ENCODE measurements at places on chromosomes 1 and 21.

DNA sequence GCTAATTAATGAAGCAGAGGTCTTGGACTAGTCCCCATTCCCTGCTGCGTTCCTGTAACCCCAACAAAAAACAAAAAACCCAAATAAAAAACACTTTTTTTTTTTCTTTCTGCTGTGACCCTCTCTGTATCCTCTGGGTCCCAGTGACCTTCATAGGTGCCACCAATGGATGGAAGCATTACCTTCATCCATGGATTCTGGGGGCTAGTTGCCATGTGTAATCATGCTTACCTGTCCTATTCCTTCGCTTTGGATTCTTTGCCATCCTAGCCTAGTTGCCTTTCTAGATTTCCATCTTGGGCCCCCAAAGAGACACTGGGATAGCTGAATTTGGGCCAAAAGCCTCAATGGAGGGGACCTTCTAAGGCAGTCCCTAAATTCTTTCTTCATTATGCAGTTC, 1208.7 kb downstream of the BRINP3 start:
- no peak for DNase-seq

DNA sequence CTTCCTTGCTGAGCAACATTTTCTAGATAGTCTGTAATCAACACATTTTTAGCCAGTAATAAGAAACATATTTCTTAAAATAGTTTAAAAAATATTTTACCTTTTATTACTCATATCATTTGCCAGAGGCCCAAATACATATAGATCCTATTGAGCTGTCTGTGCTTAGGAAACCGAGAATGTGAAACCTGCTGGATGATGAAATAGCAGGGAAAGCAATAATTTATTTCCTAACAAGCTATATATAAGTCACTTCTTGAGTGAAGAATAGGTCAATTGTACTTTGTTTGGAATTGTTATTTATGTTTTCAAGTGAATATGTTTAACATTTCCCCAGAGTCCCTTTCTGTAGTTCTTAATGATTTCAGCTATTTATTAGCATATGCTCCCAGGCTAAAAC, 339.9 kb upstream of the TMPRSS15 start:
- no peak for DNase-seq

DNA sequence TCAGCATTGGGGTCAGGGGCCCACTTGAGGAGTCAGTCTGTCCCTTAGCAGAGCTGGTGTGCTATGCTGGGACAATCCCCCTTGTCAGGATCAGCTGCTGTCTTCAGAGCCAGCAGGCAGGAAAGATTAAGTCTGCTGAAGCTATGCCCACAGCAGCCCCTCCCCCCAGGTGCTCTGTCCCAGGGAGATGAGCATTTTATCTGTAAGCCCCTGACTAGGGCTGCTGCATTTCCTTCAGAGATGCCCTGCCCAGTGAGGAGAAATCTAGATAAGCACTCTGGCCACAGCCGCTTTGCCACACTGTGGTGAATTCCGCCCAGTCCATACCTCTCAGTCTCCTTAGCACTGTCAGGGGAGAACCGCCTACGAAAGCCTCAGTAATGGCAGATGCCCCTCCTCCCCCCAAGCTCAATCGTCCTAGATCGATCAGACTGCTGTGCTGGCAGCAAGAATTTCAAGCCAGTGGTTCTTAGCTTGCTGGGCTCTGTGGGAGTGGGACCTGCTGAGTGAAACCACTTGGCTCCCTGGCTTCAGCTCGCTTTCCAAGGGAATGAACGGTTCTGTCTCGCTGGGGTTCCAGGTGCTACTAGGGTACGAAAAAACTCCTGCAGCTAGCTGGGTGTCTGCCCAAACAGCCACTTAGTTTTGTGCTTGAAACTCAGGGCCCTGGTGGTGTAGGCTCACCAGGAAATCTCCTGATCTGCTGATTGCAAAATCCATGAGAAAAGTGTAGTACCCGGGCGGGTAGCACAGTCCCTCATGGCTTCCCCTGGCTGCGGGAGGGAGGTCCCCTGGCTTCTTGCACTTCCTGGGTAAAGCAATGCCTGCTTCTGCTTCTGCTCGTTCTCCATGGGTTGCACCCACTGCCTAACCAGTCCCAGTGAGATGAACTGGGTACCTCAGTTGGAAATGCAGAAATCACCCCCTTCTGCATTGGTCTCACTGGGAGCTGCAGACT, 25.1 kb upstream of the TP53BP2 start:
- no peak for DNase-seq

DNA sequence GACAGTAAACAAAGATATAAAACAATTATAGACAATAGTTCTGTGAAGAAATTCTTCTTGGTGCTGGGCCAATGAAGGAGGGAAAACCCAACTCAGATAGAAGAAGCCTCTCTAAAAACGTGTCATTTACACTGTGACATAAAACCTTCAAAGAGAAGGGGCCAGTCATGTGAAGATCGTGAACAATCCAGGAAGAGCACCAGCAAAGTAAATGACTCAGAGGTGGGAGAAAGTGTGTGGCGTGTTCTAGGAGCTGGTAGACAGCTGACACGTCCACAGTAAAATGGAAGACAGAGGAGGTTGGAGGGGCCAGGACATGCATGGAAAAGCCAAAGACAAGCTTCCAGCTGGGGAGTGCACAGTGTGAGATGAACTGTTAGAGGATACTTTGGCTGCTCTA, 143.6 kb downstream of the VAV3 start:
- DNase-seq = no peak

GRCh38 chr1:231062500-231063270, 22.6 kb upstream of the FAM89A start:
- no peak for DNase-seq

GRCh38 chr1:214018386-214019268, 30.9 kb downstream of the PROX1 start:
- no peak for DNase-seq
